NCI-H69 (cell line): ENCODE measurements at places on chromosomes 1 and 21.
A peak's percentile ranks its signal among the peaks of the same experiment; 100 is the strongest.

DNA sequence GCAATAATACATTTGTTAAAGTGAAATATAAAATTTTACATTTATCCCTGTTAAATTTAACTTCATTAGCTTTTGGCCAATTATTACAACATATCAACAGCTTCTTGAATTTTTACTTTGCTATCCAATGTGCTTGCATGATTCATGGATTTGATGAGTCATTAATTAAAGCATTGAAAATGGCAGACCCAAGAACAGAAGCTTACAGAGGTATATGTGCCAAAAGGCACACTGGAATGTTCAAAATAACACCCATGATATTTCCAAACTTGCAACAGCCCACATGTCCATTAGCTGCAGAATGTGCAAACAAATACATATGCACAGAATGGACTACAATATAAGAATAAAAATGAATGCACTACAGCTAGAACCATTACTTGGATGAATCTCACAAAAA lies 76.4 kb upstream of the MAN1A2 start:
- no peak for DNase-seq

DNA sequence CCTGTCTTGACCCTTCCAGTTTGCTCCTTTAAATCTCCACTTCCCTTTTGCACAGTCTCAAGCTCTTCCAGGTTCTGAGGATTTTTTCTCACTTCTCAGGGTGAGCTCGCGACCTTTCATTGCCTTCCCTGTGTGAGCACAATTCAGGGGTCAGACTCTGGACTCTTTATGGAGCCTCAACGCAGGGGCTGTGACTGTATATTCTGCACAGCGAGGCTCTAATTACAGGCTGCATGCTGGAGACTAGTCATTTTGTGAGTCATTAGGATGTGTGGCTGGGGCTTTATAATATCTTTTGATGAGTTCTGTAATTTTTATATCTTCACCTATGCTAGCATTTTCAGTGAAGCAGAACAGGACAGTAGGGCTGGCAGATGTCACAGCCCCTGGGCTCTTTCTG lies 270.7 kb downstream of the KAZN start:
- DNase-seq: peak; percentile 95

- DNase-seq: peak; percentile 56
Observed at GRCh38 chr21:17455451-17455850, 57.4 kb upstream of the CXADR start.

DNA sequence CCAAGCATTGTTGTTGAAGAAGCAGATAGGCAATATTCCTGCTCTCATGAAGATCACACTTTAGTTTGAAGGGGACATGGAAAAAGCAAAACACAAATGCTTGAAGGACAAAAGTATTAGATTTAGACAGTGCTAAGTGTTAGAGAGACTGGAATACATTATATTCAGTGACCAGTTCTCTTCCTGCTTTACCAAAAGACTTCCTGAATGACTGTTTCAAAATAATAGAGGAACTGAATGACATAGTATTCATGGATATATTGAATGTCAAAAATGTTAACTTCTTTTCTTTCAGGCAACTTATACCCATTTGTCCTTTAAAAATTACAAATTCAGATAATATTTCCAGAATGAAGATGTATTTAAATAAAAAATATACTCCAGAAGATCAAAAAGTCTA lies 178.0 kb upstream of the IVNS1ABP start:
- DNase-seq: no peak

DNA sequence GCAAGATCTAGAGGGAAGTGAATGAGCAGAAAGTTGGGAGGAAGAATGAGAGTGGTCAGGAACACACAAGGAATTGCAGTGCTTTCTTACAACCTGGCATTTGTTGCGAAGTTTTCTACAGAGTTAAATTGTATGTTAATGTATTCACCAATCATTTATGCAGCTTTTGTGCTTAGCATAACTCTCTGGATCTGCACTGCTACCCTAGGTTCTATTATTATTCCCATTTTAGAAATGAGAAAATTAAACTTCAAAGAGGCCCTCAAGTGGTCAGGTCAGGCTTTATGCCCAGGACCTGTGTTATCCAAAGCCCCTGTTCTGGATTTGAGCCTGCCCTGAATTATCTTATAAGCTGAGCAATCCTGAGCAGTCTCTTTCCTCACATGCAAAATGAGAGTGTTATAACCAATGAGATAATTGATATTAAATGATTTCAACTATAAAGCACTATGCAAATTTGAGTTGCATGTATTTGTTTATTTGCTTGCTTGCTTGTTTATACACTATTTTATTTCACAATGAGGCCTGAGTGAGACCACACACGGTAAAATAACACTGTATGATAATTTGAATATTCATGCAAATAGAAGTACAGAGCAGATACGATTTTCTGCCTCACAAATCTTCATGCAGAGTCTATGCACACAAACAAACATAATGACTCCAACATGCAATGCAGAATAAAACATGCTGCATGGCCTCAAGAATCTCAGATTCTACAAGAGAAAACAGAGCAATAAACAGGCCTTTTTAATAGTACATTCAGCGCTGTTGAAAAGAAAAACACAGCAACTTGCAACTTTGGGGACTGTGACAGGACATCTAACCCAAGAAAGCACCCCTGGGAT lies 323.0 kb downstream of the PLPP3 start:
- DNase-seq: no peak

GRCh38 chr1:154520333-154520732 lies 18.1 kb upstream of the SHE start:
- no peak for DNase-seq

DNA sequence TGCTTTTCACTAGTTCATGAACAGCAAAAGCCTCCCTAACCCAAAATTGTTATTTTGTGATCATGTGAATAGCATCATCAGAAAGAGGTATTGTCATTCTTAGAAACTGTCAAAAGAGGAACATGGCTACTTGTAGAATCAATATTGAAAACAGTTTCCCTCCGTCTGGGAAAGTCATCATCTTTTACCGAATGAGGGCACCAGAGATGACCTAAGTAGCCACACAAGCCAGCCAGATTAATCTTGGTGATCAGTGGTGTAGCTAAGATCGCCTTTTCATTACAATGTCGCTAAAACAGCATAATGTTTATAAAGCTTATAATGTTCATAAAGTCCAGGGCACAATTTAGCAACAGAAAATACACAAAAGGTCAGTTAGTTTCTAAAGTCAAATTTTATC lies 136.1 kb downstream of the SIPA1L2 start:
- DNase-seq: no peak

- DNase-seq: peak; percentile 82
Observed at GRCh38 chr1:165842671-165843129, 15.3 kb downstream of the UCK2 start.

GRCh38 chr1:6831366-6831765 lies 46.1 kb downstream of the CAMTA1 start:
- DNase-seq: no peak

DNA sequence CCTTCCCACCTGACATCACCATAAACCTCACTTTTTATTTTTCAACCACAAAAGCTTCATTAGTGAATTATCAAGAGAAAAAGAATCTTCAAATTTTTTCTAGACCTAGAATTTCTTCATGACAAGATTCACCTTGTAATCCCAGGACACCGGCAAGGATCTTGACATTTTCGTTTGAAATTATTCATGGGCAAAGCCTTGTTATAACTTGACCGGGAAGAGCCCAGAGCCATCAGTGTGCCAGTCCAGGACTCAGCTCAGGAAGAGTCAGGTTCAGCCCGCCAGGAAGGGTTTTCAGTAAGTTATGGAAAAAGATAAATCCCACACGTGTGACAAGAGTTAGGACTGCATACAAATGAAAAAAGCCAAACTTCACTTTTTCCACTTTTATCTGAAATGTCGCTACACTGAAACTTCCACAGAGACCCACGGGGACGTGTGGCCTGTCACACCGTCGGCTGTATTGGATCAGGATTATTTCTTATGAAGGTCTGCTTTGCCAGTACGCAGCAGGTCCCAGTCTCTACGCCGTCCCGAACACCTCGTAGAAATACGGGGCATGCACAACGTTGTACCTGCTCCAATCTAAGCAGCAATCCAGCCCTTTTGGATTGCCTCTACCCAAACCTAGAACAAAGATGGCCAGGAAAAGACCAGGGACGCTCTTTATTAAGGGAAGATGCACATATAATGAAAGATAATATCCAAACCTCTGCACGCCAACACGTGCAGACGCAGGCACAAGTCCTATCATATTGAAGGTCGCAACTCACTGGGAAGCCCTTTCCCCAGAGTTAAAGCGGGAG lies 916 bp downstream of the F3 start:
- DNase-seq: no peak

GRCh38 chr1:15886611-15887167 lies 39.2 kb downstream of the SPEN start:
- no peak for DNase-seq

DNA sequence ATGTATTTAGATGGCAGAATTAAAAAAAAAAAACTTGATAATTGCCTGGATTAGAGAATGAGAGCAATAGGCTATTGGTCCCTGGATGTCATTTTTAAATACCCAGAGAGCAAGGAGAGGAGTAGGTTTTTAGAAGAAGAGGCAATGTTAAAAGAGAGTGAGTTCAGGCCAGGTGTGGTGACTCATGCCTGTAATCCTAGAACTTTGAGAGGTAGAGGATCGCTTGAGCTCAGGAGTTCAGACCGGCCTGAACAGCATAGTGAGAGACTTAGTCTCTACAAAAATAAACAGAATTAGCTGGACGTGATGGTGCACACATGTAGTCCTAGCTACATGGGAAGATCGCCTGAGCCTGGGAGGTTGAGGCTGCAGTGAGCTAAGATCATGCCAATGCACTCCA lies 15.9 kb upstream of the MUTYH start:
- peak; percentile 2 for DNase-seq

GRCh38 chr1:31689854-31690253 lies 14.0 kb downstream of the COL16A1 start:
- no peak for DNase-seq

GRCh38 chr1:185825556-185825955 lies 91.4 kb downstream of the HMCN1 start:
- DNase-seq: no peak

- DNase-seq: no peak
Observed at GRCh38 chr1:198925567-198925966, 286.7 kb downstream of the PTPRC start.

DNA sequence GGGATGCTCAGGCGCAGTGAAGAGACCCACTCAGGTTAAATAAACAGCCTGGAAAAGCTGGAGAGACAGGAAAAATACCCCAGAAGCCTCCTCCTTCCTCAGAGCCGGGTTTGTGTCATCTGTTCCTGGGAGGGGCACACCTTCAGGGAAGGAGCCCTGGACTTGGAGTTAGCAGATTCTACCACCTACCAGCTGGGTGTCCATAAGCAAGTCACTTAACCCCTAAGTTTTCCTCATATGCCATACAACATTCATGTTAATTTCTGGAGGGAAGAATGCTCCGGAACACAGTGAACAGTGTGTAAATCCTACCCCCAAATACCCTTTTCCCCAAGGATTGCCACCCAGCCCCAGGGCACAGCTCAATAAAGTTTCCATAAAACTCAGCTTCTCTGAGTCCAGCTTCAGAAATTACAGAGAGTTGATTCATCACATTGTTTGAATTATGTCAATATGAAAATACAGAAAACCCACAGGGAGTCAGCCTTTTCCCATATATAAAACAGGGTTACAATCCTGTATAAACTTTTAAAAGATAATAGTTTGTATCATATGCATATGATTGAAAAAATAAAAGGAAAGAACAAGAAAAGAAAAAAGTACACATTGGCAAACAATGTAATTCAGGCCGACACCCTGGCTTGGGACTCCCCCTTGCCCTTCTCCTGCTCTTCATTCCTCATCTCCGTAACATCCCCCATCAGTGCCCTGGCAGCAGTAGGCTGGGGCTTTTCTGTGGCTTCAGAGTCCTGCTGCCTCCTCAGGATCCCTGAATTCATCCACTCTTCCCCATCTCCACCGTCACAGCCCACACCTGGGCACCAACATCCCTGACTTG lies 291.8 kb upstream of the USP24 start:
- no peak for DNase-seq

DNA sequence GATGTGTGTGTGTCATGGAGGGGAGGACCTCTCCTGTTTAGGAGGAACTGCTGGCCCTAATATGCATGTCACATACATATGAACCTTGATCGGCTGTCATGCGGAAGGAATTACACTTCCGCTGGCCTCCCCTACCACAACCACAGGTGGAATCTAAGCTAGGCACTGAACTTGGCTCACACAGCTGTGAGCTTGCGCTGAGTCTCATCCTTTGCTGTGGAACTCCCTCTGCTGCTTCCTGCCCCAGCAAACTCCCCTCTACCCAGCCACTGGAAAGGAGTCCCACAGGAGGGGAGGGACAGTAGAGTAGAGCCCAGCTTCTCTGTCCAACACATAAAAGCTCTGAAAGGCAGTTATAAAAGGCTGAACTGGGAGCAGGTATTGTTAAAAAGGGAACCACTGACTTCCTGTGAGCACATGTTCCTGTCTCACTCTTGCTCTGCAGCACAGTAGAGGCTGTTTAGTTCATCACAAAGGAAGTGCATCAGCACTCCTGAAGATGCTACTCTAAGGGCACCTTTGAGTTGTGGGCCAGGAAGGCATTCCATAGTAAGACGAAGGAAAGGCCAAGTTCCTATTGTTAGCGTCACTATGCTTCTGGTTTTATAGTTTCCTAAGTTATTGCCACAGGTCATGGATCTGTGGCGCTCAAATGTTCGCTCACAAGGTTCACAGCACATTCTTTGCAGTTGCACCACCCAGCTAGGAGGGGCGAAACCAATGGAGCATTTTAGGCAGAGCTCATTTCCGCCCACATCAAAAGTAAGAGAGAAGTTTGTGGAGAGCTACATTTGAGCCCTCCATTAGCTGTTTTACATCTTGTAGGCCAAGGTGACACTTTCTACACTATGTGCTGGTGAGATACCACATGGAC lies 17.7 kb upstream of the PTPRC start:
- no peak for DNase-seq

DNA sequence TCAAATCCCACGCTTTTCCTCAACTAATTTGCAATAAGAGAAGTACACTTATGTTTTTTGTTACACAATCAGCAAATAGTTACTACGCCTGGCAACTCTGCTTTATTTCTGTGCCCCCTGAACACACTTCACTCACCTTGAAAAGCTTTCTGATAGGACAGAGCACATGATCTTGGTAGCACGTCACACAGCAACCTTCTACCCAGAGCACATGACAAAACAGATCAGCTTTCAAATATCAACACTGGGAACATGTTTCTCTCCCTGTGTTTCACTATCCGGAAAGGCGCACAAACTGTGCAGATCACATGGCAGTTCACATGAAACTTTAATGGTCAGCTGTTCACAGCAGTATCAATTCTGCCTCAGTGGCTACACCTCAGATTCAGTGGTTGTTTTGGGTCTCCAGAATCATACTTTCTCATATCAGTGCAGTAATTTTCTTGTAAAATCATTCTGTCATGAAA lies 2.2 kb downstream of the SLC19A2 start:
- peak; percentile 69 for DNase-seq

DNA sequence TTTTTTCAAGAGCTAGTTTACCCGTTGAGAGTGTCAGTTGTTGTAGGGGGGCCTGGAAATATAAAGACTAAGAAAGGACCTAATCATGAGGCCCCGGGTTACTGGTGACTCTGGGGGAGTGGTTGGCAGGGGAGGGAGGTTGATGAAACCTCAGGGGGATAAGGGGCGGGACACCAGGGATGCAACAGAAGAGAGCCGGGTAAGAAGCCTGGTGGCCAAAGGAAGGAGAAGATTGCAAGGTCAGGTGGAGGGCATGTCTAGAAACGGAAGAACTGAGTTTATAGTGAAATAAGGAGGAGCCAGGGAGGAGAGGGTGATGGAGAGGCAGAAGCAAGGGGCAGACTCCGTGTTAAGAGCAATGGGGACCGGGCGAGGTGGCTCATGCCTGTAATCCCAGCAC lies 12.5 kb upstream of the SPOCD1 start:
- DNase-seq: no peak

GRCh38 chr1:204213668-204214662 lies at the start of gene GOLT1A:
GOLT1A (minus strand) TSS chr1:204213988; CDS start chr1:204213906, 82 bp downstream.
- peak; percentile 65 for DNase-seq

- DNase-seq: no peak
Observed at GRCh38 chr1:87202922-87203655, 125.6 kb upstream of the LMO4 start.
